ENCODE measurements at places on chromosomes 2 and 18.

GRCh38 chr2:236604575-236605344 is 35.1 kb downstream of the ACKR3 start:
- DNase-seq = no peak

DNA sequence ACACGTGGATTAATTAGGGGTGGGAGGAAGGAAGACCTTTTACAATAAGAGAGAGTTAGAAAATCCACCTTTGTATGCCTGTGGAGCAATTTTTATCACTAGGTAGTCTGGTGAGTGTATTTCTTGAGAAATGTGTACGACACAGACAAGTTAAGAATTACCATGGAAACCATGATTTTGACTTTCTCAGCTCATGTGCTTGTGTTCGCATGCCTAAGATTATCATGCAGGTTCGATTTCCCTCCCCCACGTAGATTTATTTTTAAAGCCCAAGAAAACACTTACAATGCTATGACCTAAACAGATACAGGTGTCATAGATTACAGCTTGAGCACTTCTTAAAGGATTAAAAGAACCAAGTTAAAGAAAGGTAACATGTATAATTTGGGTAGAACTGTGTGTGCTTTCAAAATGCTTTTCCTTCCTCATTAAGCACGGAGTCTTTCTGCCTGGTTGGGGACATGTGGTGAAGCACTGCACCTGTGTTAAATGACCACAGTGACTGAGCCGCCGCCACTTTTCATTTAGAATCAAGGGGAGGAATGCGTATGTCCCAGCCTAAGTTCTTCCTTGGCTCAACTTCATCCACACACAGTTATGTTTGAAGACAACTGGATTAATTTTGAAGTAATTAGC is 16.6 kb downstream of the SERTAD2 start:
- DNase-seq = no peak

DNA sequence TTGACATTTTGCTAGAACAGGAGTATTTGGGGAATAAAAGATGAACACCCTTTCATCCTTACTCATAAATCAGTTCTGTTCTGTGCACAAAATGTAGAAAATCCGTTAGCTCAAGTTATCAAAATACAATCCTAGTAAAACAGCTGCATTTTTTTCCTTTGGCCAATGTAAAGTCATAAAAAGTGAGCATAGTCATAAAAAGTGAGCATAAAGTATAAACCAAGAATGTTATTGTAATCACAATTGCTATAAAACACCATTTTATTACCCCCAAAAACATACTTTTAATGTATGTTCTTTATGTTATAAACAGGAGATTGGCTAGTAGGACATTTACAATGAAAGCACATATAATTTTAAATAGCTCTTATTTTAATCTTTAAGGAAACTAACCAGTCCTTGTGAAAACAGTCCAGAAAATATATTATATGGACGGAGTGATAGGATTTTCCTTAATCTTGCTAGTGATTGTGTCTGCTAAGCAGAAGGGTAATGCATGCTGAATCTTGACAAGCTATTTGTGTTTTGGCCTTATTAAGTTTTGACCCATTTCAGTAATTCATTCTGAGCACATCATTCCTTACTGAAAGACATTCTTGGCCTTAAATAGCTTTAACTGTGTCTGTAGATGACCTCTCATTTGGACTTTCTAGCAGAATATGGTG is 891.8 kb downstream of the DSC3 start:
- no peak for DNase-seq

DNA sequence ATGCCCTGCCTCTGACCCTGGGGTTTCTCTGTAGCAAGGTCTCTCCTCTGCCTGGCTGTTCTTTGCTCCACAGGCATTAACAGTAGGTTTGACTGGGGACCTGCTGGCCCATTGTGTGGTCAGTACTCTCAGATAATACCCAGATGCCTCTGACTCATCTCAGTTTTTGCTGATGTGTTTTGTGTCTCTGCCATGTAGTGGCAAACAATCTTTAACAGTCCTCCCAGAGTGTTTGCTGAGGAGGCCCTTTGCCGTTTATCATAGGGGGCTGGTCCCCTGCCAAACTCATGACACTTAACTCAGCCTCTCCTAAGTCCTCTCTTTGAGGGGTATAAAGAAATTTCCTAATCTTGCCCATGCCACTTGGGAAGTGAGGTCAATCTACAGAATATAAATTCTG is 793.7 kb upstream of the FANCL start:
- DNase-seq = peak; percentile 52

DNA sequence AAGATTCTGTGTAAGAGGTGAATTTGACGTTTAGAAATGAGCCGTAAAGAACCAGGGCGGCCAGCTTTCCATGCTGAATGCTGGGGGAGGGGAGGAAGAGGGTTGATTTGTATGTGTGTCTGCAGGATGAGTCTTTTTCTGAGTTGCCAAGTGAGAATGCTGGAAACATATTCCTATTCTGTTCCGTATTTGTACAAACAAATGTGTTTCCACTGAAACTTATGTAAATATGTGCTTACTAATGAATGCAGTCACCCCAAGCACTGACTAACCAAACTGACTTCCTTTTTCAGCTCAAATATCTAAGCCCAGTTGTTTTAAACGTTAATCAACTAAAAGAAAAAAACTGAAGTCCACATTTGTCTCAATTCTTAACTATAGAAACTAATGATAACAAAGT is 74.9 kb upstream of the APCDD1 start:
- no peak for DNase-seq

DNA sequence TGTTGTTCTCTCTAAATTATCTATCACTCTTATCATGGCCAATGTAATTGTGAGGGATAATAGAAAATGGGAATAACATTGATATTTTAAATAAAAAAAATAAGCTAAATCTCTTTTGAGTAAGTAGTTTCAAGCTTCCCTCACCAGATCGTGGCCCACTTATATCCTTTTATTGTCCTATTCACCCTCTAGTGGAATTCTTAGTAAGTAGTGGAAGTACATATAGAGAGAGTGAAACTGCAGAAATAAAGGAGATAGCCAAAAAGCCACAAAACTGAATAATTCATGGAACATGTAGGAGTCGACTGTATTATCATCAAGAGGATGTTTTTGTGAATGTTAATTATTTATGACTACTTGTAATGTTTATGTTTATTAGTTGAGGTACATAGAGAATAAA is 66.1 kb upstream of the DTNA start:
- DNase-seq = no peak

GRCh38 chr2:225937625-225938187 is 538.2 kb downstream of the NYAP2 start:
- DNase-seq = no peak

DNA sequence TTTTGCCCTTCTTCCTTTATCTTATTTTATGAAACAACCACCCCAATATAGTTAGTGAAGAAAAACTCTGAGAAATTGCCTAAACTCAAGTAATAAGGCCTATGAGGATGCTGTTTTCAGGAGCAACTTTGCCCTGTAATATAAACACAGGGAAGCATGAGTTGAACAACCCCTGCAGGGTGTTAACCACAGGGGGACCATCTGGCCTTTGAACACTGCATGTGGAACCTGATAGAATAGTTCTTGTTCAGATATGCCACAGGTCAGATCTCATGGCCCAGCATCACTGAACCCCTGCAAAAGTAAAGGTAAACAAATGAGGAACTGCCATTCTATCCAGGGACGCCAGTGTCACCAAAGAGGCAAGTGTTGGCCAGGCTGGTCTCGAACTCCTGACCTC is 82.6 kb downstream of the MAPK4 start:
- no peak for DNase-seq

GRCh38 chr2:20403774-20404312 is 43.0 kb upstream of the RHOB start:
- no peak for DNase-seq

DNA sequence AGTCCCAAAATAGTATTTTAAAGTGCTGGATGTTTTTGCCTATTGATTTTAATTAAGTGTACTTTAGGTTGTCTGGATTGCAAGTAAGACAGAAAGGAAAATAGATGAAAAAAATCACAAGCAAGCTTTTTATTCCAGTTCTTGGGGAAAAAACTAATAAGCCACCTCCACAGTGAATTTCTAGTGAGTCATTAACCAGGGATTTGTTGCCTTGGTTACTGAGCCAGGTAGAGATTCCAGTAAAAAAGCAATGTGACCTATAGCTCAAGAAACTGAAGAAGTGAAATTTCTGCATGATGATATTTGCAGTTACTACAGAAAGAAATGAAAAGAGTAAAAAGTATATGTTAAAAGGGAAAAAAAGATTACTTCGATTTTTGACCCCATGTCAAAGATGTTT is 160.6 kb downstream of the METTL4 start:
- DNase-seq = no peak

DNA sequence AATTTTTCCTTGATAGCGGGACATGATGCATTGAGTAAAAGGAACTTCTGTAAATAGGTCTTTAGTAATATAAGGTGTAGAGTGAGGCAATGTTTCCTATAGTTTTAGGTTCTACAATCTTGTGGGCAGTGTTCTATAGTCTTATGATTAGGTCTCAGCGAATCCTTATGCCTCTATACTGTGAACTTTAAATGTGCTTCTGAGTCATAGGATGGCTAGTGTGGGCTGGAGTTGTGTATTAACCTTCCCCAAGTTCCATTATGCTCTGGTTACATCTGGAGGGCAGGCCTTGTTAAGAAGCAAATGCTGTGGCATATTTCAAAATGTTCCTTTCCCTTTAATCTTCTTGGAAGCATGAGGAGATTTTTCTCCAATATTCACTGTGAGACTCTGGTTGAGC is 73.5 kb downstream of the ROCK2 start:
- DNase-seq = no peak

DNA sequence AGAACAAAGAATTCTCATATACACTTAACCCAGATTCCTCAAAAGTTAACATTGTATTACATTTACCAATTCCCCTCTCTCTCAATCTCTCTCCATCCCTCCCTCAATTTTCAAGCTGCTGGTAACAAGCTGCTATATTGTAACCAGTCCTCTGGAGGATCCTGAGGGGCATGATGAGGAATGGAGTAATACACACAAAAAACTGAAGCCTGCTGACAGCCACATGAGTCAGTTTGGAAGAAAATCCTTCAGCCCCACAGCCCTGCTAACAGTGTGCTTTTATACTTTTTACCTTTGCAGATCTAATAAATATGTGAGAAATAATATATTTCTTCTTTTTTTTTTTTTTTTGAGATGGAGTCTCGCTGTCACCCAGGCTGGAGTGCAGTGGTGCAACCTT is 165.7 kb upstream of the RAB12 start:
- DNase-seq = no peak

DNA sequence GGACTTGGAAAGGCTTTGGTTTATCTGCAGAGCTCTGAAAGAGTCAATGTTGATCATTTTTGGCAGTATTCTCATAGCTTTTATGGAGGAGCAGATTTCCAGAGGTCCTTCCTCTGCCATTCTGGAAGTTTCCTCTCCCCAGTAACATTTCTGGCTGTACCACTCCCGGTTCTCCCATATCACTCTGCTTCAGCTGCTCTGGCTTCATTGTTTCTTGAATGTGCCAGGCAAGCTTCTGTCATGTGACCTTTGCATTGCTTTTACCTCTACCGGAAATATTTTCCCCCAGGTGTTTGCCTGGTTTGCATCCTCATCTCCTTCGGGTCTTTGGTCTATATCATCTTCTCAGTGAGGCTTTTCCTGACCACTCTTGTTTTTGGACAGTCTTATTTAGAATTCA is 12.4 kb downstream of the PCYOX1 start:
- no peak for DNase-seq

DNA sequence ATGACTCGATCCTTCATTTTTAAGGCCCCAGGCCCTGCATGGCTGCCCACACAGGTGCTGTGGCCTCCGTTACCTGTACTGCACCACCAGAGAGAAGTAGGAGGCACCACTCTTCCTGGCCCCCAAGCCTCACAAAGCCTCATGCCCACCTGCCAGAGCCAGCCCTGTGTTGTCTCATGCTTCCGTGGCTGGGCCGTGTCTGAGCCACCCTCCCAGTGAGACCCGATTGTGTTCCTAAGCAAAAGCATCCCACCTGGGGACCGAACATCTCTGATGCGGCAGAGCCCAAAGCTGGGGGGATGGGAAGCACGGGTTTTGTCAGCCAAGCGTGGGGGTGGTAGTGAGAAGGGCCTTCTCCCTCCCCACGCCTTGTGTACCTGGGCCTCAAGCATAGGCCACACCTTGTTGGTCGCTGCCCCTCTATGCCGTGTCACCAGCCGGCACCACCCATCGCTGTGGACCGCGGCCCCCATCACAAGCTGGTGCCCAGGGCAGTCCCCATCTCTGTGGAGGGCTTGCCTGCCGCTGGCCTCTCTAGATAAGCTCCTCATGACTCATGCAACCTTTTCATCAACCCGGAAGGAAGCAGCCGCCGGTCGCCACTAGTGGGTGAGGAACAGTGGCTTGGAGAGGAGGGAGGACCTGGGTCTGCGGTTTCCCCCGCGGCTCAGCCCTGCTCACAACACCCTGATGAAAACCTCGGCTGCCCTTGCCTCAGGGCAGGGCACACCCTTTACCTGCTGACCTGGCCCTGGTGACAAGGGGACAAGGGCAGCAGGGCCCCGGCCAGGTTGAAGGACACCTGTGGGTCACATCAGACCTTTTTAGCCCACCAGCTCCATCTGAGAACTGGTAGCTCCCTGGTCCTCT is 2.7 kb upstream of the RNPEPL1 start:
- DNase-seq = peak; percentile 92

DNA sequence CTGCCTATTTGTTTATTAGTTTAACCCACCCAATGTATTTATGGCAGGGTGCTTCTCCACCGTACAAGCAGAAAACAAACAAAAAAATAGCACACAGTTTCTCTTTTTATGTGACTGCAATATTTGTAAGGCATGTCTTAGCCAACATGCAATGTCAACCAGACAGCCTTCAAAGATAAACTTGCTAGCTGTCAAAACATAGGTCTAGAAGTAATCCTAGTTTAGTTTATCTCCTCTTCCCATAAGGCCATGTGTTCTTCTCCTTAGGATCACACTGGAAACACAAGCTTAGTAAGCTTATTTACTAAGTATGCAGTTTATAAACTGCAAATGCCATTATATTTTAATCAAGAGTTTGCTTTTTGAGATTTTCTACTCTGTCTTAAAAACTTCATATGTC is 75.6 kb downstream of the LDAH start:
- DNase-seq = no peak

- peak; percentile 7 for DNase-seq
These were observed 35.5 kb upstream of the SLC35F5 start for GRCh38 chr2:113791697-113792590.

DNA sequence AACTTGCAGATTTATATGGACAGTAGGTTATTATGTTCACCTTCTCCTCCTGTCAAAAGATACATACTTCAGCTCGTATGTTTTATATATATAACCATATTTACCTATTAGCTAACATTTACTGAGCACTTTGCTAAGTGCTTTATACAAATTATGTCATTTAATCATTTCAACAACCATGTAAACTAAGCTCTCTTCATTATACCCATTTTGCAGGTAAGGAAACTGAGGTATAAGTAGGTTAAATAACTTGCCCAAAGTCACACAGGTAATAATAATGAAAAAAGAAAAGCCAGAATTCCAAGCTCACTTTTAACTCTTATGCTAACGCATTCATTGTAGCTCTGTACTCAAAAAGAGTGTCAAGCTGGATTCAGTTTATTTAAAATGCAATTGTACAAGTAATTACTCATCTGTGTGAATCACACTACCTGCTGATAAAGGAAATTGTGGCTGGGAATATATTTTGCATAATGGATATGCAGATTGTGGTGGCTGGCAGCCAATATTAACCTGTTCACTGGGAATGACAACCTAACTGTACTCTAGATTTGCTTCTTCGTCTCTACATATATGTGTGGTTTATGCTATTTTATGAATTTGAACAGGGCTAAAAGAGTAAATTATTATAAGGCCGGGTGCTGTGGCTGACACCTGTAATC is 20.6 kb downstream of the SLC16A14 start:
- no peak for DNase-seq
